ENCODE measurements at places on chromosomes 6 and 20.
A peak's percentile ranks its signal among the peaks of the same experiment; 100 is the strongest.

- DNase-seq: no peak
These were observed 46.4 kb upstream of the CDKAL1 start for GRCh38 chr6:20487669-20488375.

DNA sequence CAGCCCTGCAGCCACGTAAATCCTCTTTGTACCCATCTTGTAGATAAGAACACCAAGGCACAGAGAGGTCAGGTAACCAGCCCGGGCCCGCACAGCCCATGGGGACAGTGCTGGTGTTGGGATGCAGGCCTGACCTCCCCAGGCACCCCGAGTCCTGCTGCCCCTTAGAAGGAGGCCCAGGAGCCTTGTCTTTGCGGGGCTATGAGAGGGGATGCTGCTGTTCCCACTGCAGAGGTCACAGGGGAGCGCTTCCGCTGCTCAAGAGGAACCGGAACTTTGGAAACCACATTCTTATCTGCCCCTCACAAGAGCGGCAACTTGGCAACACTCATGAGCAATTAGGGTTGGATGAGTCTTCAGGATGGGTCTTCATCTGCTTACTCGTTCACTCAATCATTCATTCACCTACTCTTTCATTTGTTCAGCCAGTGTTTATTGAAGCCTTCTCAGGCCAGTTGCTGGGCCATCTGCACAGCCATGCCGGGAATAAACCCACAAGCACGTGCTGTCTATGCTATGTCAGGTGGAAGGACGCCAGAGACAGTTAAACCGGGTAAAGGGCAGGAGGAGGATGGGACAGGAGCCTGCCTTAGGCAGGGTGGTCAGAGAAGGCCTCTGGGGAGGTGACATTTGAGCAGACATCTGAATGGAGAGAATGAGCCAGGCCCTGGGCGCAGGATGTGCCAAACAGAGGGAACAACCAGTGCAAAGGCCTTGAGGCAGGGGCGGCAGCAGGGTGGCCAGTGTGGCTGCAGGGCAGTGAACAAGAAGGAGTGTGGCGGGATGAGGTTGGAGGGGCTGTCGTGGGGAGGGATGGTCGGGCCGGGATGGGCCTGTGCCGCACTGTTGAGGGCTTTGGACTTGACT is 60.8 kb downstream of the RBM38 start:
- no peak for DNase-seq

DNA sequence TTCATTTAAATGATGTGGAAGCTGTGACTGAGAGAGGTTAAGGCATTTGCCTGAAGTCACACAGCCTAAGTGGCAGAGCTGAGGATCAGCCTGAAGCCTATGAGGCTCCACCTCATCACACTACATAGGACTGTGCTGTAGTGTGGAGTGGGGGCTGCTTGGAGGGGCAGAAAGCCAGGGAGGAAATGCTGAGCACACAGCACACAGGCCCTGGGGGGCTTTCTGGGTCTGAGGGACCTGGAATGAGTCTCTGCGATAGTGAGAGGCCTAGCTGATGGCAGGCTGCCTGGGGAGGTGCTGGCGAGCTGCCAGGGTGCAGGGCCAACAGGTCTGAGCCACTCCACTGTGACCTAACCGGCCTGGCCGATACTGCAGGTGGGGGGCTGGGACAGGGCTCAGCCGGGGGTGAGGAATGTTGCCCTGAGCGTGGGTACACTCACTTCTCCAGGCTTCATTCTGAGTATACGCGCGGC is 2.2 kb upstream of the ARHGAP40 start:
- no peak for DNase-seq

DNA sequence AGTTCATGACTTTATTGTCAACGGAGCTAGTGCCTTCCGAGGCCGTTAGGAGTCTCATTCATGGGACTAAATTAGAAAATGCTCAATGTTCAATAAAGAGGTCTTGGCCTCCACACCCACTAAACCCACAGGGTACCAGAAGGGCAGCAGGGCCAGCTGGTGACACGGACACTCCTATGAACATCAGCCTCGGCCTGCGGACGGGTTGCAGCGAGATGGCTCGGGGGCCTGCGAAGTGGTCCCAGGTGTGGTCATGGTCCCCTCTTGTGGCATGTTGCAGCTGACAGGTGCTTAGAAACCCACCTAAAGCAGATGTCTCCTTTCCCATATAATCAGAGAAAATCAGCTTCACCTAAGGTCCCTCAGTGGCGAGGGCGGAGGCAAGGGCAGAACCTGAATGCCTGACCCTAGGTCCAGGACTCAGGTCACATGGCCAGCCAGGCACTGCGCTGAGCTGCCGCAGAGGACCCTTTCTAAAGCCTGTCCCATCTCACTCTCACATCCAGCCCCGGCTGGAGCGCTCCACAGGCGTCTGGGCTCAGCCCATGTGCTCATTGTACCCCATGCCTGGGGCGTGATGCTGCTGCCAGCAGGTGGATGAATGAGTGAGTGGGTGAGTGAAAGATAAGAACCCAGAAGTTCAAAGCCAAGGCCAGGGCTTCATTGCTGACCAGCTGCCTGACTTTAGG is 35.8 kb downstream of the NFATC2 start:
- DNase-seq: no peak

DNA sequence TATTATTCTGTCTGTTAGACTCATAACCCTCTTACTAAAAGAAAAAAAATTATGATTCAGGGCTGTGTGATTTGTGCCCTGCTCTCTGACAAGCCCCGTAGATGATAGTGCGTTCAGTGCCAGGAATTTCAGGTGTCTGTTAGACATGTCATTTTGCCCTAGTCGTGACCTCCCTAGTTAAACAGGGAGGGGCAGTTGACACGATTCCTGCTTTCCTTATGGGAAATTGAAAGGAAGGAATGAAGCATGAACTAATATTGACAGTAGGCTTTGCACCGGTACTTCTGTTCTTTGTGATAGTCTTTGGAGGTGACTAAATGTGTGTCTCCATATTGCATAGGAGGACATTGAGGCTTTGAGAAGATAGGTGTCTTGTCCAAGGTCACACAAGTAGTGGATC is 26.3 kb downstream of the RPRD1B start:
- DNase-seq: no peak

- DNase-seq: no peak
These were observed 119.9 kb upstream of the PRND start for GRCh38 chr20:4601630-4602296.

GRCh38 chr20:11740975-11741374 is 176.7 kb upstream of the BTBD3 start:
- DNase-seq: no peak

- peak; percentile 55 for DNase-seq
These were observed 20.0 kb downstream of the DEF6 start for GRCh38 chr6:35317483-35318195.

GRCh38 chr6:106359959-106360409 is 533 bp upstream of the CRYBG1 start:
- no peak for DNase-seq

- DNase-seq: no peak
These were observed 2.2 kb upstream of the PPDPF start for GRCh38 chr20:63518351-63518861.

DNA sequence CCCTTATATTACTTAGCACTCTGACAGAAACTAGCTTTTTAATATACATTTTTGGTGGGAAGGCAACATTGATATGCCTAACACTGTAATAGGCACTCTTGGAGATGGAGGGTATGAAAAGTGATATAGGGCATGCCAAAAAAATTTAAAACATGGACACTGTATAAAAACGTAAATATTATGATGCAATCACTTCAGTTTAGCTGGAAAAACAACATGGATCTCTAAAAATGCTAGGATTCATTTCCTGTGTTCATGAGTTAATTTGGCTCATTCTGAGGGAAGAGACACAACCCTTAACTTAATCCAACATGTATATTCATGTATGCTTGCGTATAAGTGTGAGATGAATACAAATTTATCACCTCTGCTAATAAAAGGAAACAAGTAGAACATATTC is 157.3 kb upstream of the TFAP2D start:
- DNase-seq: no peak

GRCh38 chr6:43635387-43636307 is at the start of gene MAD2L1BP:
MAD2L1BP (plus strand) TSS chr6:43635840; CDS start chr6:43635876, 36 bp downstream.
- peak; percentile 77 for DNase-seq

DNA sequence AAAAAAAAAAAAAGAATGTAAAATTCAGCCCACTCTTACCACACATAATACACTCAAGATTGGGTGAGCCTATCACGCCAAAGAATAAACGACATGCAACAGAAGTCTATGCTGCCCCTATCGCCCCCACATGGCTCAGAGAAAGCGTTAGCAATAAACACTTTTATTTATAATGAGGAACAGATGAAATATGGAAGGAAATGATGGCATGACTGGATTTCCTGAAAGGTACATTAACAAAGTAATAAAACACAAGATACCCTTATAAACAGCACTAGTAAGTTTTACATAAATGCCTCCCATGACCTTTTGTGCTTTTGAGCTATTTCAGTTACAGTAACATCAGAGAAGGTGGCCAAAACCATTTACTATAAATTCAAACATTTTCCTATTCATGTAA is 71.4 kb upstream of the SCAF8 start:
- no peak for DNase-seq

- DNase-seq: no peak
These were observed 38.3 kb downstream of the MAP7 start for GRCh38 chr6:136511926-136512325.

DNA sequence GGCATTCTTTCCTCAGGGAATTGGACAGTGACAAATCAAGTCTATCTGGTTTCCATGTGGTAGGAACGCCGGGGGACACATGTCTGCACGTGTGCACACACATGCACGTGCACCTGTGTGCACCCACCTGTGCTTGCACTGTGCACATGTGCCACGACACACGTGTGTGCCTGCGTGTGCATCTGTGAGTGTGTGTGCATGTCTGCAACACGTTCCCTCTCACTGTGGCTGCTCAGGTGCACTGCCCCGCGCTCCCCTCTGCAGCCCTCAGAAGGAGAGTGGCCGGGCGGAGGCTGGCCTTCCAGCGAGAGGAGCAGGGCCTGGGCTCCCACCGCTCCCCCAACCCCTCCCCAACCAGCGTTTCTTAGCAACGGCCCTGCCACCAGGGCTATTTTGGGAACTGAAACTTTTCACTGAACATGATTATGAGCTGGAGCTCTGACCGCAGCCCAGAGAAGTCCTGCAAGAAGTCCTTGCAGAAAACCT is 147.8 kb downstream of the PHACTR3 start:
- DNase-seq: no peak
